ENCODE measurements at places on chromosomes 12 and 14.

DNA sequence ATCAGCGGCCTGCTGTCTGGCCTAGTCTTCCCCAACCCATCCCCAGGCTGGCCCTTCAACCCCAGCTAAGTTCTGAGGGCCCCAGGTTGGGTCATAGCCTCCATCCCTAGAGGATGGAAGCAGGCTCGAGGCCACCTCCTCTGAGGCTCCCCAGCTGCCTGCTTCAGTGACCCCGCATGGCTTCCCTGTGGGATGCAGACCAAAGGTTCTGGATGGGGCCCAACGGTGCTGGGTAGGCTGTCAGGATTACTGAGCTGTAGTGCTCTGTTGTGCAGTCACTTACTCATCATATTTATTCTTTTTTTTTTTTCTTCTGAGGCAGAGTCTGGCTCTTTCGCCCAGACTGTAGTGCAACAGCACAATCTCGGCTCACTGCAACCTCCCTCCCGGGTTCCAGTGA lies 92.0 kb downstream of the IRF2BPL start:
- no peak for DNase-seq

GRCh38 chr12:104577581-104577981 lies 120.8 kb downstream of the CHST11 start:
- peak; percentile 87 for DNase-seq

DNA sequence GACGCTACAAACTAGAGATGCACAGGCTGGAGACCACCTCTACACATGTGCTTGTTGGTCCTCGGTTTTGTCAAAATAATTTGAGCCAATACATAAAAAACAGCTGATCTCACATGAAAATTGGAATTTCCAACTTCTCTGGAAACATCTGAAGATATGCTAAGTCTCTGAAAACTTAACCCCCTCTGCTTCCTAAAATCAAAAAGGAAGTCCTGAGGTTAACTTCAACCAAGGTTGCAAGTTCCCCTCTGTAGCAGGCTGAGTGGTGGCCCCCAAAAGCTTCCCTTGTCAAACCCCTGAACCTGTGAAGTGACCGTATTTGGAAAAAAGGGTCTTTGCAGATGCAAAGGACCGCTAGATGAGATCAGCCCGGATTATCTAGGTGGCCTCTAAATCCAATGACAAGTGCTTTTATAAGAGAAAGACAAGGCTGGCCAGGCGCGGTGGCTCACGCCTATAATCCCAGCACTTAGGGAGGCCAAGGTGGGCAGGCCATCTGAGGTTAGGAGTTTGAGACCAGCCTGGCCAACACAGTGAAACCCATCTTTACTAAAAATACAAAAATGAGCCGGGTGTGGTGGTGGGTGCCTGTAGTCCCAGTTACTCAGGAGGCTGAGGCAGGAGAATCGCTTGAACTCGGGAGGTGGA lies 32.0 kb upstream of the VPS37B start:
- no peak for DNase-seq

GRCh38 chr14:74572726-74573301 lies 39.2 kb downstream of the LTBP2 start:
- peak; percentile 35 for DNase-seq

DNA sequence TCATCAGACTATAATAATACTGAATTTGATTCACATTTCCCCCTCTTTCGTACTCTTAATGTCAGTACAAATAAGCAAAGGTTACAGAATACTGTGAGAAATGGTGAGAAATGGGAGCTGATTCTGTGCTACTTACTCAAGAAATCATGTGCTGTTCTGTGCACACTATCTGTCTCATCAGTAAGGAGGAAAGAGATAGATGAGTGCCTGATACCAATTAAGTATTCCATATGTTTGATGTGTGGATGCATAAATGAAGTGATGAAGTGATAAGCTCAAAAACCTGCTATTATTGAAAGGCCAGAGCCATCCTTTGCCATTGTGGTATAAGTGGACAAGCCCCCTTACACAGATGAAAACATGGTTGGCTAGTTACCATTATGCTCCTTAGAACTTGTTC lies 127.7 kb downstream of the PDE3A start:
- no peak for DNase-seq

GRCh38 chr12:18261906-18262305 lies 588 bp downstream of the PIK3C2G start:
- no peak for DNase-seq

GRCh38 chr14:69693145-69693544 lies 73.8 kb upstream of the SRSF5 start:
- no peak for DNase-seq

- peak; percentile 90 for DNase-seq
These were observed 768 bp downstream of the PTPN11 start for GRCh38 chr12:112419297-112420133.

- no peak for DNase-seq
These were observed 119.8 kb upstream of the SCAF11 start for GRCh38 chr12:46110223-46110611.

DNA sequence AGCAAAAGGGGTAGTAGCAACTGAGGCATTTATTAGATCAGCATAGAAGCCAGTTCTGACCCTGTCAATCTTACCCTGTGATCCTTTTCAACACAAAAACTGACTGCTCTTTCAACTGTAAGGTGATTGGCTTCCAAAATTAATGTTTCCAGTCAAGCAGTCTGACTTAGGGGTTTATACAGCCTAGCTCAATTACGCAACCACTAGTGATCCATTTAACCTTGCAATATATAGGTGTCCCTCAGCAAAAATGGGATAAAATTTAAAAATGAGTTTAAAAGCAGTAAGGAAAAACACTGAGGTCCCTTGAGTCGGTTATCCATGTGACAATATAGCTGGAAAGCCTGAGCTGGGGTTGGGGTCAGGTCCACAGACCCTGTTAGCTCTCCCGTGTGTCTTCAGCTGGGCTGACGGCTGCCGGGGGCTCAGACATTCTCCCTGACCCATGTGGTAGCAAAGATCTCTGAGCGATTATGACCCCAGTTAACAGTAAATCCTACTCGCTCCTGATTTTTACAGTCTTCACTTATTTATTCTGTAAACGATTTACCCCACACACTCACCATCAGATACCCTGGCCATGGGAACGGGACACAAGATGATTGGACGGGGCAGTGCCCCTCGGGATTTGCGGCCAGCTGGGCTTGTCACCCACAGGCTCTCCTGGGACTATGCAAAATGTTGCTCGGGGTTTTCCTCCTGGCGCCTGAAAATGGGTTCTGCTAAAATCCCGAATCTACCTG lies 16.6 kb downstream of the ADGRD1 start:
- DNase-seq: no peak

GRCh38 chr12:112304436-112304835 lies 77.8 kb downstream of the HECTD4 start:
- DNase-seq: no peak

GRCh38 chr14:35944847-35945246 lies 118.7 kb downstream of the BRMS1L start:
- peak; percentile 10 for DNase-seq

DNA sequence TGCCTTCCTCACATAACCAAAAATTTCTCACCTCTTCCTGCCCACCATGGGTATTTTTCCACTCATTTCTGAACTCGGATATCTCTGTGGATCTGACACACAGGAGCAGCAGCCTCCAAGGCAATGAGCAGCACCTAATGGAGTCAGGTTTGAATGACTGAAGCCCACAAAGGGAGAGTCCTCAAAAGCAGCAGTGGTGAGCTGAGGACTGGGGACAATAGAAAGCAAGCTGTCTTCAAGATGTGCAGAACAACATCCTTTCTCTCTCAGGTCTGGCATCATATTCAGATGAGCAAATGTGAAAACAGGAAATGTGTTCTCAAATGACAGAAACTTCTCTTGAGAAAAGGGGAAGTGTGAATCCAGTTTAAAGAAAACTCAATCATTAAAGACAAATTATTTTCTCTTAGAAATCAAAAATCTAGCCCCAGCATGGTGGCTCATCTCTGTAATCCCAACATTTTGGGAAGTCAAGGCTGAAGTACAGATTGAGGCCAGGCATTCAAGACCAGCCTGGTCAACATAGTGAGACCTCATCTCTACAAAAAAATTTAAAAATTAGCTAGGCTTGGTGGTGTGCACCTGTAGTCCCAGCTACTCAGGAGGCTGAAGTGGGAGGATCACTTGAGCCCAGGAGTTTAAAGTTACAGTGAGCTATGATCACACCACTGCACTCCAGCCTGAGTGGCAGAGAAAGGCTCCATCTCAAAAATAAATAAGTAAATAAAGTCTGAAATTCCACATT lies 54.2 kb downstream of the C12orf42 start:
- DNase-seq: no peak

DNA sequence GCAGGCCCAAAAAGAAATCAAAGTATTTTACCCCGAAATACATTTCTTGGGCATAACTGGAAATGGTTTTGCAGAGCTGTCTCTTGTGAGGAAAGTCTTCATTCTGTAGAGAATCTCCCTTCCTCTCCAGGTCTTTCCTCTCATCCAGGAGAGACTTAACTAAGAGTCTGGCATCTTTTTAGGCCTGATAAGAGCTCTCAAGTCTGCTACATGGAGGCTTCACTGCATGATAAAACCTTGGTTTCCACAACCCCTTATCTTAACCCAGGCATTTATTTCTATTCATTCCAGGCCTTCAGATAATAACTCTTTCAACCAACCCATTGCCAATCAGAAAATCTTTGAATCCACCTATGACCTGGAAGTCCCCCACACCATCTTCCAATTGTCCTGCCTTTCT lies 41.1 kb upstream of the LRRK2 start:
- DNase-seq: no peak

GRCh38 chr14:80445605-80446004 lies 234.3 kb upstream of the DIO2 start:
- DNase-seq: no peak

GRCh38 chr12:55658635-55659391 lies 22.1 kb downstream of the OR10P1 start:
- DNase-seq: no peak

DNA sequence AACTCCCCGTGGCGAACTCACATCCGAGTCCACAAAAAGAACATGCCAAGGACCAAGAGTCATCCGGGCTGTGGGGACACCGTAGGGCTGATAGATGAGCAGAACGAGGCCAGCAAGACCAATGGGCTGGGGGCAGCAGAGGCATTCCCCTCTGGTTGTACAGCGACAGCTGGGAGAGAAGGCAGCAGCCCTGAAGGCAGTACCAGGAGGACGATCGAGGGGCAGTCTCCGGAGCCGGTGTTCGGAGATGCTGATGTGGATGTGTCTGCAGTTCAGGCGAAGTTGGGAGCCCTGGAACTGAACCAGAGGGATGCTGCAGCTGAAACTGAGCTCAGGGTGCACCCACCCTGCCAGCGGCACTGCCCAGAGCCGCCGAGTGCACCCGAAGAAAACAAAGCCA lies 50.7 kb downstream of the TBC1D30 start:
- no peak for DNase-seq

Data from ELR (cell line).